T-cell (primary cell): ENCODE measurements at places on chromosomes 3 and 15.

- no peak for DNase-seq
These were observed 12.2 kb downstream of the SLCO2A1 start for GRCh38 chr3:134017490-134017889.

DNA sequence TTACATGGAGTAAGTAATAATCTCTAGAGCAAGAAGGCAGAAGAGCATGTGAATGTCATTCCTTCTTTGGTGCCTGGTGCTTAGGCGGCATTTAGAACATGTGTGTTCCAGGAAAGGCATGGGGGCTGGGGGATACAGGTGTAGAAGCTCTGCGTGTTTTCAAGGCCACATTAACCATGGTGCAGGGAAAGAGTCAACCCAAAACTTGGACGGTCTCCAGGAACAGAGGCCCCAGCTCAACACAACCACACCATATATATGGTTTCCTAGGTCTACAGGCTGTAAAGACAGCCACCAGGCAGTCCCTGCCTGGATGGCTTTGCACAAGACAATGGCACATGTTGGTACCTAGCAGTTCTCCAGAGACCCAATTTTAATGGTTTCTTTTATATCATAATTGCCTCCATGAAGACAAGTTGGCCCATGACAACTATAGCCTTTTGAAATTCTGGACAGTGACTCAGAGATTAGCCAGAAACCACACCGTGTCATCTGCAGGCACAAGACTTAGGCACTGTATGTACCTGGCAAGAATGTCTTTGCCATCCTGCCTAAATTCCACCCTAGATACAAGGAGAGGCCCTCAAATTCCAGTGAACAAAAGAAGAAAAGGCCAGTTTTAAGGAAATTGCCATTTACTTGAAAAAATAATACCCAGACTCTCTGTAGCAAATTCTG lies 25.0 kb upstream of the DGKG start:
- no peak for DNase-seq

DNA sequence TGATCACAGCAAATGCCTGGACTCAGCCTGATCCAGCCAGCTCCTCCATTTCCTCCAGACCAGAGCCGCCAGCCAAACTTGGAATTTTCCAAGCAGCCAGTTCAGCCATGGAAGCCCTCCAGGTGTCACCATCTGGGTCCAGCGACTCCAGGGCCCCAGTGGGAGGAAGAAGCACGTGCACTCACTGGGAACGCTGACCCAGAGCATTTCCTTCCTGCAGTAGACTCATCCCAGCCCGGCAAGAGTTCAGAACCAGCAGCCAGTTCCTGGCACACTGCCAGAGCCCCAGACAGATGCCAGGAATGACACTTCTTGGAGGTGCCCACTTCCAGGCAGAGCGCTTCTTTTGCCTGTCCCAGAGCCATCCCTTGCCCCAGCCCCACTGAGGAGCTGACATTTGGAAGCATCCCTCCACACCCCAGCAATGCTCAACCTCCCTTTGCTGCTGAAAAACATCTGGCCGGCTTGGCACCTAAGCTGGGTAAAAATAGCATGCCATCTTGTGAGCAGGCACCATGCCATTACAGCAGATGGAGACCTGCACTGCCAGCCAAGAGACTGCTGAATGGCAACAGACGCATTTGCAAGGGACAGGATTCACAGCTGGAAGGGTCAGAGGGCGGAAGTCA lies 460.3 kb upstream of the PROK2 start:
- no peak for DNase-seq

- DNase-seq, result no peak
These were observed 436.0 kb upstream of the THBS1 start for GRCh38 chr15:39144613-39145499.

DNA sequence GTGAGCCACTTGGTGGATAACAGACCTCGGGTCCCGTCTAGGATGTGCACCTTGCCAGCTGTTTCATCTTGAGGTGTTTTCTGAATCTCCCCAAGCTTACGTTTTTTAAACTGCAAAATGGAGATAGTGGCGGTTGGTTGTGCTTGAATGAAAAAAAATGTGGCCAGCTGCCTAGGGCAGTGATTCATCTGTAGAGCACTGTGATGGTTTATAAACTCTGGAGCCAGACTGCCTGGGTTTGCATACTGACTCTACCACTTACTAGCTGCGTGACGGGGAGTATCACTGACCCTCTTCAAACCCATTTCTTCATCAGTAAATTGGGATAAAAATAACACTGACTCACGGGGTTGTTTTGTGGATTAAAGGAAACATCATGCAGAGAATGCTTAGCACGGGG lies 159.1 kb downstream of the CHL1 start:
- no peak for DNase-seq

DNA sequence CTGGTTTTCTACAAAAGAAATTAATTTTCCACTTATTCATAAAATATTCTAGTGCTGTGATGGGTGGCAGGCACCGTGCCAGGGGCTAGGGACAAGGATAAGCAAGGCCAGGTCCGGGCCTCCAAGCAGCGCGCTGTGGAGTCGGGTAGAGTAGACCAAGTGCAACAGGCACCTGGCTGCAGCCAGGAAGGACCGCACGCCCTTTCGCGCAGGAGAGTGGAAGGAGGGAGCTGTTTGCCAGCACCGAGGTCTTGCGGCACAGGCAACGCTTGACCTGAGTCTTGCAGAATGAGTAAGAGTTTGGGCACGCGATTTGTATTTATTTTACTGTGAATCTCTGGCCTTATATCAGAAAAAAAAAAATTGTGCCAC lies at the start of gene CASR:
Gene CASR, plus strand, starts transcription at position 148 of the 372 bp plus-strand sequence. CDS start 70,522 bp downstream, outside the sequence.
- no peak for DNase-seq

- no peak for DNase-seq
These were observed 790.7 kb downstream of the ROBO1 start for GRCh38 chr3:78977073-78977472.

GRCh38 chr3:114799816-114800215 lies 347.3 kb downstream of the ZBTB20 start:
- DNase-seq, result no peak

- DNase-seq, result no peak
These were observed 82.4 kb downstream of the OXSM start for GRCh38 chr3:25872200-25872877.

- no peak for DNase-seq
These were observed 33.3 kb downstream of the HCN4 start for GRCh38 chr15:73335471-73335870.

DNA sequence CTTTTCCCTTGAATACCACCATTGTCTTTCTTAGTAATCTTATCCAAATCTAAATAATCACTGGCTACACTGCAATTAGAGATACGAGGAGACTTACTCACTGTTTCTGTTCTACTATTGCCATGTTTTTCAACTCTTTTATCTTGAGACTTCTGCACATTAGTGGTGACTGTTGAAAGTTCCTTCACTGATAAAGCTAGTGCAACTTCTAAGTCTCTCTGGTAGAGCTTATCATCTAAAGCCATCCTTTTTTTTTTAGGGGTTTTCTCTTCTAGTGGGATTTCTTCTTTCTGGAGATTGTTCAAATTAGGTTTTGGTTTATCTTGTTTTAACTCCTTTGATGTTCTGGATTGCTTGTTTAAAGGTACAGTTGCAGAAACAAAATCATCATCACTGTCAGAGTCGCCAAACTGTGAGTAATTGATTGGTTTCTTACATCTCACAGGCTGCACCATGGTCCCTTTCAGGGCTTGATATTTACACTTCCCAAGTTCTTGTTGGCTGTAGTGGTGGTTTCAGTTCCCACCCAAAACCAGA lies 37.7 kb downstream of the NCK1 start:
- no peak for DNase-seq

GRCh38 chr3:118380576-118380975 lies 654.1 kb downstream of the IGSF11 start:
- no peak for DNase-seq

GRCh38 chr15:99037646-99038045 lies 30.1 kb upstream of the PGPEP1L start:
- no peak for DNase-seq

DNA sequence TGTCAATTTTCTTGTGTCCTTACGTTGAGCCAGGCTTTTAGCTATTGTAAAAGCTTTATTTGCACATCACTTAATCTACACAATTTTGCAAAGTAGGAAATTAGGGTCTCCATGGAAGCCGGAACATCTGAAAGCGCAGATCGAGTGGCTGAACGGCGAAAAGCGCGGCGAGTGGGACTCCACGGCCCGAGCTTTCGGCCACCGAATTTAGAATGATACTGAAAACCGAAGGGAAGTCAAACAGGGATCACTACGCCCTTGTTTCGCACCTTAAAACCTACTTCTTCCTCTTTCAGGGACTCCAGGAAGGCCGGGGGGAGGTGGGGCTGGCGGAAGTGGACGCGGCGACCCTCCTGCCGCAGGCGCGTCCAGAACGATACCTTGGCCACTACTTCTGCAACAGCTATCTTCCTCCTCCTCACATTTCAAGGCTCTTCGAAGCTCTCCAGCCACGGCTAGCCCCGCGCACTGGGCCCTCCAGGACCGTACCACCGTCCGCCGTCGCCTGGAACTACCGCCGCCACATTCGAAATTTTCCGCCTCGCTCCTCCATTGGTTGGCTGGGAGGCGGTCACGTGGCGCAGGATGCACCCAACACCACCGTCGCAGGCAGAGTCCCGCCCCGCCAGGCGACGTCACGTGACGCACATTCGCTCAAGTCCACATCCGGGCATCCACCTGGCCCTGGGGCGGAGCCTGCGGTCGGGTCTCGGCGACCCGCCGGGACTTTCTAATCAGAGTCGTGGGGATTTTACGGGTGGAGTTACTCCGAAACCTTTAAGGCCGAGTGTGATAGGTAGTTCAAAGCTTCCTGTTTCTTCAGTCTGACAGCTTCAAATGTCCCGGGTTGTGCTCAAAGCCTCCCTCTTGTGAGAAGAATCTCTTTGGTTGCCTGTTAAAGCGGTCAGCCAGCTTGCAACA lies at the start of gene SGO1:
Gene SGO1, minus strand, starts transcription at position 528 of the 921 bp plus-strand sequence. CDS start 2,179 bp downstream, outside the sequence.
- peak; percentile 100 for DNase-seq

GRCh38 chr15:40911141-40911540 lies 16.9 kb downstream of the VPS18 start:
- DNase-seq, result no peak

DNA sequence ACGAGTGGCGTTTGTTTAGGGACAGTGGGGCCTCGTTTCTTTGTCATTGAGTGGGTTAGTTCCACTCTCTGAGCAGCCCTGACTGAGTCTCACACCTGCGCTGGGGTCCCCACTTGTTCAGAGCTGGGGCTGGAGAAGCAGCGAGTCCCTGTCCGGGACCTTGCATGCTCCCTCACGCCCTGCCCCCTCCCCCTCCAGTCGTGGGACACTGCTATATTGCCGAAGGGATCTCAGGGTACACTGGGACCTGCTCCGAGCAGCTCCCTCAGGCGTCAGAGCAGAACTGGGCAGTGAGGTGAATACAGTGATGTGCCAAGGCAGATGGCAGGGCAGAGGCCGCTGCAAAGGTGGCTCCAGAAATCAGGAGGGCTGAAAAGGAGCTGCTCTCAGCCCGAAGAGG lies 59.9 kb upstream of the KLF13 start:
- DNase-seq, result no peak

GRCh38 chr3:99624496-99625236 lies 13.7 kb upstream of the COL8A1 start:
- no peak for DNase-seq

GRCh38 chr15:90002428-90002844 lies 1.3 kb downstream of the ZNF710 start:
- no peak for DNase-seq

DNA sequence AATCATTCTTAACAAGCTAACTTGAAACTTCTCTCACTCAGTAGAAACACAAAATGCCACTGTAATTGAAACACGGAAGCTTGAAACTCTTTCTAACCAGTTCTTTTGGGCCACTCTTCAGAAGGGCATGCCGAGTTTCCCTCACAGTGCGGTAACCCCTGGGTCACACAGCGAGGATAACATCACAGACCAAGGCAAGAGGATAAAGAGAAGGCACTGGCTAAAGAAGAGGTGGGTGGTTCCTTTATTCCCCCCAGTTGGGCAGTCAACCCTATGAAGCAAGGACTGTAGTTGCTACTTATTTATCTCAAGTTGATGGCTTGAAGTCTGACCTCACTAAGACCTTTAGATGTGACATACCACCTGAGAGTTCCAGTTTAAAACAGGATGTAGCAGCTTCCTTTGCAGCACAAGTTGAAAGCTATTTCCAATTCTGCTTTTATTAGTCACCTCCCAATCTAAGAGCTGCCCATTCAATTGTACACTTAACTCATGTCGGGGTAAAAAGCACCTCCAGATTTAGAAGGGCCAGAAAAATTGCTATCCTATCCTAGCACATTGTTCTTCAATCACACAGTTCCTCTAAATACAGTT lies 272.4 kb downstream of the TIGIT start:
- DNase-seq, result no peak

DNA sequence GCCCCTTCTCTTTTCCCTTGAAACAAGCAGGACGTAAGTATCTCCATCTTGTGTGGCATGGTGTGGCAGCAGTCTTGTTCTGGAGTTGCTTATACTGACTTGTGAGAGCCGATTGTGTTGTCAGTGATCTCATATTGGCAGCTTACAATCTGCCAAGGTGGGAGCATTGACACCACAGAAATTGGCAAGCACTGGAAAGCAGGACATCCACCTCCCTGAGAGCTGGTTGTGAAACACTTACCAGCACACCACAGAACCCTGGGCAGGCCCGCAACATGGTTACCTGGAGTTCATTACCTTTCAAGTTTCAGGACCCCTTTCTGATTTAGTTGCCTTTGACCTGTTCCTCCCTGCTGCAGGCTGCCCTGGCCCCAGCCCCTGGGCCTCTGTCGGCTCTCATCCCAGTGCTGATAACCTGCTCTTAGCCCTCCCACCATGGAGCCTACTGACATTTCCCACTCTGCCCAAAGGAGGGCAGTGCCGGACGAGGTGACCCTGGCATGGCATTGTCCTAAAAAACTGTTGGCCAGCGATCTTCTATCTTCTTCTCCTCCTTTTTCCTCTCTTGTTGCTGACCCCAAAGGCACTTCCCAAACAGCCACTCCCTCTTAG lies 10.6 kb upstream of the ATP2B2 start:
- no peak for DNase-seq

- DNase-seq, result no peak
These were observed 94.3 kb downstream of the TBC1D2B start for GRCh38 chr15:77983091-77983707.

GRCh38 chr15:29162411-29162810 lies 107.2 kb downstream of the NSMCE3 start:
- DNase-seq, result no peak

GRCh38 chr3:33277193-33277882 lies at the start of gene FBXL2:
FBXL2 (plus strand) TSS chr3:33277442; CDS start chr3:33277513, 71 bp downstream.
- no peak for DNase-seq

- no peak for DNase-seq
These were observed 33.7 kb downstream of the ZBTB11 start for GRCh38 chr3:101643009-101643844.
